ENCODE measurements at places on chromosomes 3 and 15.
A peak's percentile ranks its signal among the peaks of the same experiment; 100 is the strongest.

DNA sequence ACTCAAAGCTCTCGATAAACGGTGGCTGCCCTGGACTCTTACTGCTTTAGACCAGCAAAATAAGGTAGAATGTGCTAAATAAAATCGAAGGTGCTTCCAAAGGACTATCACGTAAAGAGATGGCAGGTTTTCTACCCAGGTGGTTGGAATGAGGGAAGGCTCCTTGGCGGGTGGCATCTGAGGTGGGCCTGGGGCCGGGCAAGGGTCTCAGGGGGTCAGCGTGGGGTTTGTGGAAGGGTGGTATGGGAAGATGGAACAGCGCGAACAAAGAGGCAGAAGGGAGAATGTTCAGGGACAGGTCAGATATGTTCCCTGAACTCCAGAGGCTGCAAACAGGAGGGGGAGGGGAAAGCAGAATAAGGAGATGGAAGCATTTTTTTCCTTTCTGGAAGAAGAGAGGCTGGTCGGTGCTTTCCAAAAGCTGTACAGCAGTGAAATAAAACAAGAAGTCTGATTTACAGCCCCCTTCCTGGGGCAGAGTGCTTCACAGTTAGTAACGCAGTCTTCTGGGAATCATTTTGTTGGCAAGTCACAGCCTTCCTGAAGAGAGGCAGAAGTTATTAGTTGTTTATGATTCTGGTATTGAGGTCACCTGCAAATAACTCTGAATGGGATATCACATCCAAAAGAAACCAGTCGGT is 58.3 kb upstream of the ATG7 start:
- no peak for DNase-seq

DNA sequence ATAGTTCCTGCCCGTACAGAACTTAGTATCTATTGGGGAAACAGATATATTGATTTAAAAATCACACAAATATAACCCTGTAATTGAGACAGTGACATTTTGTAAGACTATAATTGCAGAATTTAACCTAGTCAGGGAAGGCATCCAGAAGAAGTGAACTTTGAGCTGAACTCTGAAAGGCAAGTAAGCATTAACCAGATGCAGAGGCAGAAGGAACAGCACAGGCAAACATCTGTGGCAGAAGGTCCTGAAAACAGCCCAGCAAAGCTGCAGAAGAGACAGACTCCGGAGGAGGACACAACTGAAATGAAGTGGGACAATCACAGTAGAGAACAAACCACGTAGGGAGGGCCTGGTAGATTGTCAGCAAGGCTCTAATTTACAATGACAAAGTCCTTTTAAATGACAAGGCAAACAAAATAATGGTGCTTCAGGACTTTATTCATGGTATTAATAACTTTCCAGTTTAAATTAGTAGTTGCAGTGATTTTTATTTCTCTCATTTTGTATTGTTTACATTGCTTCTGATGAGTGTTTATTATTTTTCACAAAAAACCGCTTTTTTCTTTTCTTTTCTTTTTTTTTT is 14.5 kb downstream of the BCL2A1 start:
- DNase-seq, result no peak

DNA sequence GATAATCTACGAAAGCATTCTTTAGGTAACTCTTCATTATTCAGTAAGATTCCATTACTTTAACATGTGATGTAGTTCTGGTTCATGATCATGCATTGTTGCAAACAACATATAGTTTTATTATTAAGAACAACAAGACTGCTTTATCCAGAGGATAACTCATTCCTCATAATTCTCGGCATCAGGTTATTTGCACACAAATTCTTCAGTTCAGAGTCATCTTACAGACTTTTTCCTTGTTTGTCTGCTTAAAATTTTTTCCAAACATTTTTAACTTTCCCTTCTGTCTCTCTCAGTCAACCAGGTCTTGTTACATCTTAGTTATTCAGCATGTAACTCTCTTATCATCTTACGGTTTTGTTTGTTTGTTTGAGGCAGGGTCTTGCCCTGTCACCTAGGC is 60.1 kb downstream of the VGLL3 start:
- DNase-seq, result no peak

- no peak for DNase-seq
Measured at GRCh38 chr3:50124800-50125178, 30.3 kb upstream of the SEMA3F start.

DNA sequence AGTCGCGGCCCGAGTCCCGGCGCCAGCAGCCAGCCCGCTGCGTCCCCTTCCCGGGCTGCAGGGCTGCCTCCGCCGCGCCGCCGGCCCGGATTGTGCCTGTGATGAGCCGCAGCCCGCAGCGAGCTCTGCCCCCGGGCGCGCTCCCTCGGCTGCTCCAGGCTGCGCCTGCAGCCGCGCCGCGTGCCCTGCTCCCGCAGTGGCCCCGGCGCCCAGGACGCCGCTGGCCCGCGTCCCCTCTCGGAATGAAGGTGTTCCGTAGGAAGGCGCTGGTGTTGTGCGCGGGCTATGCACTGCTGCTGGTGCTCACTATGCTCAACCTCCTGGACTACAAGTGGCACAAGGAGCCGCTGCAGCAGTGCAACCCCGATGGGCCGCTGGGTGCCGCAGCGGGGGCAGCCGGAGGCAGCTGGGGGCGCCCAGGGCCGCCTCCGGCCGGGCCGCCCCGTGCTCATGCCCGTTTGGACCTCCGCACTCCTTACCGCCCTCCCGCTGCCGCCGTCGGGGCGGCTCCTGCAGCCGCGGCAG is 1.2 kb downstream of the CHST2 start:
- no peak for DNase-seq

GRCh38 chr15:34271493-34271892 is 46.7 kb downstream of the EMC4 start:
- peak; percentile 40 for DNase-seq

GRCh38 chr3:45773714-45774449 is 22.5 kb downstream of the SLC6A20 start:
- no peak for DNase-seq

GRCh38 chr3:183931881-183932280 is 47.2 kb upstream of the PARL start:
- DNase-seq, result no peak

GRCh38 chr15:29091666-29092065 is 178.0 kb downstream of the NSMCE3 start:
- no peak for DNase-seq

Measured in H54 (cell line).